DMS153 (cell line): ENCODE measurements at places on chromosomes 6 and 20.

- DNase-seq: peak; percentile 57
Measured at GRCh38 chr20:37276494-37277252, 12.8 kb upstream of the MANBAL start.

DNA sequence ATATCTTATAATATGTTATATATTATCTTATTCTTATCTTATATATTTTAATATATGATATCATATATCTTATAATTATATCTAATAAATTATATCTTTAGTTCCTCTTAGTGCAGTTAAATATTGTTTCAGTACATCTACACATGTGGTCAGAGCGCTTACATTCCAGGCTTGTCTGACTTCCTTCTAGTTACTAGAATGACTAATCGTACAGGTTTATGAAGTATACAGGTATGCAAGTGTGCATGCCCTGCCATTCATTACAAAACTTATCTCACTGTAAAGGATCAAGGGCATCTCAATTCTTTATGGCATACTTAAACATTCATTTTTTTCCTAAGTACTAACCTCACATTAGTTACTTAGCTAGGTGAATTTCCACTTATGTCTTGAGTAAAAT lies 1278.0 kb upstream of the MAP3K7 start:
- DNase-seq: no peak

GRCh38 chr6:91654357-91654756 lies 1067.5 kb upstream of the MAP3K7 start:
- DNase-seq: no peak

DNA sequence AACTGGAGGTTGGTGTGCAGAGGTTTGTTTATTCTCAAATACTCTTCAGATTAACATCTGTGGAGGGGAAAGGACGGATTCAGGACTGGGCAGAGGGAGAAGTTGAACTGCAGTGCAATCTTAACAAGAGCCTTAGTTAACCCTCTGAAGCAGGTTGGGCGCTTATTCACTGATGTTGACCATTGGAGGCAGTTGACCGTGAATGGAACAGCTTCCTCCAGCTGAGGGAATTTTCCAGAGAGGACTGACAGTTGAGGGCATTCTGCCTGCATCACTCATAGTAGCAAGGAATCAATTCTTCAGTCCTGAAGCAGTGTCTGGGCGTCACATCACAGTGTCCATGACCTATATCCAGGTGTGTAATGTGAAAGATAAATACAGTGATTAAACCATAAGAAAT lies 80.9 kb downstream of the PLCB4 start:
- no peak for DNase-seq

GRCh38 chr6:52675372-52675771 lies 4.5 kb downstream of the TMEM14A start:
- DNase-seq: no peak

- no peak for DNase-seq
Measured at GRCh38 chr6:170174771-170175643, 115.9 kb downstream of the DLL1 start.

- DNase-seq: no peak
Measured at GRCh38 chr6:124164343-124164742, 360.7 kb downstream of the NKAIN2 start.

DNA sequence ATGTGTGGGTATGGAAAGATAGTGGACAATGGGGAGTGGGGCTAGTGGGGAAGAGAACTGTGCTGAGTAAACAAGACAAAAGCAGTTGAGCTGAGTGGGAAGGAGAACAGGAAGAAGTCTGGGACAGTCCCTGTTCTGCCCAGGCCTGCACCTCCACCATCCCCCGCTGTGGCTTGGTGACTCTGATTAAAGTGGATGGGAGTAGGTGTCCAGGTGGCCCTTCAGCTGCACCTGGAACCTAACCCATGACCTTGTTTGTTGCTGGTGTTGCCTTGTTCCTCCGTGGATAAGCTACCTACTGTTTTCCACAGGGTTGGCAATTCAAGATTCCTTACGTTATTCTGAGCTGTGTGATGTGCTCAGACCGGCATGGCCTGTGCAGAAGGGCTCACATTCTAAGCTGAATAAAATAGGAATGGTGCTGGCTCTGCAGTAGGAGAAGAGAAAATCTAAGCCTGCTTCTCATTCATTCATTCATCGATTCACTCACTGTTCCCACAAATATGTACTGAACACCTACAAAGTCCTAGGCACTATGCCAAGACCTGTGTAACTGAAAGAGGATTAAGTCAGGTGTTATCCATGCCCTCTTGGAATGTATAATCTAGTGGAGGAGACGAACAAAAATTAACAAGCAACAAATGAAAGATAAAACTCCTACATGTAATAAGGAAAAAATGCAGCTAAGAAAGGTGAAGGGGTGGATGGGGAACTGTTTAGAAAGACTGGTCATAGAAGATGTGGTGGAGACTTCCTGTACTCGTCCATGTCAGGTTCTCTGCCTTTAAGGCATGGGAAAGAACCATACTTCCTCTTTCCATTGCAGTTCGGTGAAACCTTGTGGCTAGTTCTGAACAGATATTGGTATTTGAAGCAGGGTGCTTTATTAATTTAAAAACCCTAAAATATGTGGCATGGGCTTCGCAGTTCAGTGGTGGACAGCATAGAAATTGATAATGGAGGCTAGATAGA lies 10.1 kb upstream of the CALHM6 start:
- no peak for DNase-seq

GRCh38 chr20:45394221-45395113 lies 13.6 kb upstream of the DBNDD2 start:
- DNase-seq: no peak

GRCh38 chr6:15441215-15441868 lies 195.5 kb downstream of the JARID2 start:
- DNase-seq: peak; percentile 29

- no peak for DNase-seq
Measured at GRCh38 chr6:15132854-15133670, 112.8 kb upstream of the JARID2 start.

GRCh38 chr6:41045664-41046063 lies 3.4 kb downstream of the TSPO2 start:
- DNase-seq: no peak

DNA sequence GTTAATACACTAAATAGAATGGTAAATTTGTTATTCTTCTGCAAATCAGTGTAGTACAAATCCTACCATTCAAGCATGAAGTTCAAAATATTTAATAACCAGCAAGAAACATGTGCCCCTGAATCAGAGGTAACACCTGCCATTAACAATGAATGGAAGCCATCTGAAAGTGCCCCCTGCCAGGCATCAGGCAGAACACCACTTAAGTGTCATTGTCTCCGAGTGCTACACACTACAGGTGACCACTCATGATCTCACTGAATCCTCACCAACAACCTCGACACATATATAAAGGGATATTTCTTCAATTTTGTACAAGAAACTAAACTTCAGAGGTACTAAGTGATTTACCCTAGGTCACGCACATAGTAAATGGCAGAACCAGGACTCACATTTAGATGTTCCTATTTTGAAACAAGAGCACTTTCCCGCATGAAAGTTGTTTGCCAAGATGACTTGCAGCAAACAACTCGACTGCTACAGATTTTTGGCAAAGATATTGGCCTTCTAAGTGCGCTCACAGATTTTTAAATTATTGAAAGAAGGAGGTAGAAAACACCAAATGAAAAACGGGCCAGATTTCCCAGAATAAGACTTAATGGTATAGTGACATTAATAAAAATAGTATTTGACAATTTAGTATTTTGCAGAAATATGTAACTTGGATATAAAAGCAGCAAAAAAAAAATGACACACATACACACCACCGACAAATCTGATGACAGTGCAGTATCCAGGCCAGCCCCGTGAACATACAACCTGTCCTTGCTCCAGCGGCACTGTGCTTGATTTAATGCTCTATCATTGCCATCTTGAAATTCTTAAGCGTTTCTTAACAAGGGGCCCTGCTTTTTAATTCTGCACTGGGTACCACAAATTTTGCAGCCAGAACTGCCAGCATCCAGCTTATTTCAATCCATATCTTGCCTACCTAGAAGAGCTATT lies 274.5 kb downstream of the ALDH8A1 start:
- peak; percentile 65 for DNase-seq

- DNase-seq: no peak
Measured at GRCh38 chr6:161141173-161141572, 132.7 kb downstream of the AGPAT4 start.

DNA sequence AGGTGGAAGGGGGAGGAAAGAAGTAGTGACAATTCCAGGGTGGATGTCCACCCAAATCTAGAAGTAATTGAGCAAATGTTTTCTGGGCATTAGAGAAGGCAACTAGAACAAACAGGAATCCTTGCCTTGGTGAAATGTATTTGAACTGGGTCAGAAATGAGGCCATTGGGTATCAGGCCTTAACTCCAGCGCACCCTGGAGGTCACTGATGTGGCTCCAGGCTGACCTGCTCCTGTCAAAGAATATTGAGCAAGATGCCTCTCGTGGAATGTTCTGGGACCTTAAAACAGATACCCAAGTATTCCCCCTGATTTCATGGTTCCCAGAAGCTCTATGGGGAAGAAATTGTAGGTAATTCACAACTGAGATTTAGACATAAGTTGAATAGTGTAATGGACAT lies 6.9 kb downstream of the HLA-DPB1 start:
- DNase-seq: peak; percentile 3

DNA sequence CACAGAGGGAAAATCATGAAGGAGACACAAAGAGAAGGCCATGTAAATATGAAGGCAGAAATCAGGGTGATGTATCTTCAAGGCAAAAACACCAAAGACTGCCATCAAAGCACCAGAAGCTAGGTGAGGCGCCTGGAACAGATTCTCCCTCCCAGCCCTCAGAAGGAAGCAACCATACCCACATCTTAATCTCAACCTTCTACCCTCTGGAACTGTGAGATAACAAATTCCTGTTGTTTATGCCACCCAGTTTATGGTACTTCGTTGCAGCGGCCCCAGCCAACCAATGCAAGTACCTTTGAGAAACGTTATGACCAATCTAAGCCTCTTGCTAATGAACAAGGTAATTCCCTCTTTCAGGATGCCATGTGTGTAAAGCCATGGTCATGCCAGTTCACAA lies 66.2 kb upstream of the STXBP5 start:
- no peak for DNase-seq

- DNase-seq: no peak
Measured at GRCh38 chr6:119447921-119448320, 98.4 kb upstream of the MAN1A1 start.

- peak; percentile 84 for DNase-seq
Measured at GRCh38 chr20:62711703-62712101, 3.1 kb downstream of the NTSR1 start.

DNA sequence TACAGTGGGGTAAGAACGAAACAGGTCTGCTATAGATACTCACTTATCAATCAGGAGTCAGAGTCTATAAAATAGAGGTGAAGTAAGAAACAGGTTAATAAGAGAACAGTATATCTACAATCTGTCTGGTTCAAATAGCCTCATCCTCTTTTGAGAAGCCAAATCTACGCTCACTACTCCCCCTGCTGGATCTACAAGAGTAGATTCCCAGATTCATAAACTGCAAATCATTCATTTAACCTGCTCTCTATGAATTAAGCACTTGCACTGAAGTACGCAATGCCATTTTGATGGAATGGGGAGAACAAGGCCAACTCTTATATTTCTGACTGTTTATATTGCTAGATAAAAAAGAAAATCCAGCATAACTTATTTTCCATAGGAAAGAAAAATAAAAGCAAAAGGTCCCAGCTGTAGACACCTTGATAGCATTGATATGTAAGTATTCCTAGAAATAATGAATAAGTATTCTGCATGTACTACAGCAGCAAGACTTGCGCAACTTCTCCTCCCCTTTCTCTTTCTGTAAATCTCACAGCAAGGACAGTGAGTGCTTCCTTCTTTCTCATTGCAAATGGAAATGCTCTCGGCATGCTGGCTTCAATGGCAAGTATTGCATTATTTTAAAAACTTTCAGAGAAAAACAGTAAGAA lies 92.3 kb downstream of the RFX6 start:
- peak; percentile 9 for DNase-seq

DNA sequence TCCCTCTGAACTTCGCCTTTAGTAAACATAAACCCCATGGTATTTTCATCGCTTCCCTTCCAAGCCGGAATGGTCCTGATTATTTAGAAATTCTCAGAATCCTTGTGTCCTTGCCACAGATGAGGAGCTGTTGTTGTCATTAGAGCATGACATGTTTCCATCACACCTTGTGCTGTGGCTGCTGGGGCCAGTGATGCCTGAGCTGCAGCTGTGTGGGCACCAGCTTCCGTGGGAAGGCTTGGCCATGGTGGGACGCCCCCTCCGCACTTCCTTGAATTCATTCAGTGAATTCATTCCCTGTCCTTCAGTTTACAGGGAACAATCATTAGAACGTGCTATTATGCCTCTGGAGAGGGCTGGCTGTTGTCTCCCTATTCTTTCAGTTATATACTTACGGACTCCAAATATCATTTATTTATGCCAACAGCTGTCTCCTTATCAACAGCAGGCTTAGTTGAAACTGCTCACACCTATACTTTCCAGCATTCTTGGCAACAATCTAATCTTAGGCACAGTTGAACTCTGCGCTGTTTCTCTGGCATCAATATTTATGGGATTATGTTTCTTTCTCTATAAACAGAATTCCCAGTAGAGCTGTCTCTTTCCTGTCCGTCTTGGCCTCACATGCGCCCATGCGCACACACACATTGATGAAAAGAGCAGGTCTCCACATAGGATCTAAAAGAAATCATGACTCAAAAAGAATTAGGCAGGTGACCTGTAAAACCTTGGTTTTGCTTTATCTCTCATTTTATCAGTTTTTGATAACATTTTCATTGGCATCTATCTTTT lies 9.0 kb downstream of the ADGRF1 start:
- no peak for DNase-seq

GRCh38 chr6:145309842-145310535 lies 425.3 kb downstream of the EPM2A start:
- no peak for DNase-seq

DNA sequence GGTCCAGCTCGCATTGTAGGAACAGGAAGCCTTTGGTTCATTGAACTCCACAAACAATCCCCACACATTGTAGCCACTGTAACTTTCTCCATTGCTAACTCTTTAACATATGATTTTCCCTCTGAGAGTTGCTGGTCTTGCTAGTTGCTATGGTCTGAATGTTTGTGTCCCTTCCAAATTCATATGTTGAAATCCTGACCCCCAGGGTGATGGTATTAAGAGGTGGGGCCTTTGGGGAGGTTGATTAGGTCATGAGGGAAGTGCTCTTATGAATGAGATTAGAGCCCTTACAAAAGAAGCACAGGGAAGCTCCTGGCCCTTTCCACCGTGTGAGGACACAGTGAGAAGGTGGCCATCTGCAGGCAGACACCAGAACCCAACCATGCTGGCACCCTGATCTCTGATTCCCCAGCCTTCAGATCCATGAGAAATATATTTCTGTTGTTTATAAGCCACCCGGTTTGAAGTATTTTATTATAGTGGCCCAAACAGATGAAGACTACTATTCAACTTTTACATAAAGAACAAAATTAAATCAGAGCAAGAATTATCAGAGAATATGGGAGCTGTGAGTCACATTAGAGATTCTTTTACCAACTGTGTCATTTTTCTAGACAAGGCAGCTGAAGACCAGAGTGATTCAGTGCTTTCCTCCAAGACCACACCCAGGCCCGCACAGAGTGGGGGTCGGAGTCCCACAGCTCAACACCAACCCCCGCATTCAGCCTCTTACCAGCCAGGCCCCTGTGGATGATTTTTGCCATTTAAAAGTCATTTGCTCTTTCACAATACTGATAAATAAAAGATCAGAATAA lies 143.0 kb downstream of the SAMD5 start:
- DNase-seq: peak; percentile 9
